Spleen (tissue), 13 donors: ENCODE measurements at places on chromosomes 2 and 18. TPM values are rescaled to one million over a fixed set of nuclear protein-coding genes. Genes with fewer than 3 reads are reported as not detected.
A peak's percentile ranks its signal among the peaks of the same experiment; 100 is the strongest.

GRCh38 chr18:25144820-25145219 is 207.1 kb downstream of the ZNF521 start:
- no peak for DNase-seq

DNA sequence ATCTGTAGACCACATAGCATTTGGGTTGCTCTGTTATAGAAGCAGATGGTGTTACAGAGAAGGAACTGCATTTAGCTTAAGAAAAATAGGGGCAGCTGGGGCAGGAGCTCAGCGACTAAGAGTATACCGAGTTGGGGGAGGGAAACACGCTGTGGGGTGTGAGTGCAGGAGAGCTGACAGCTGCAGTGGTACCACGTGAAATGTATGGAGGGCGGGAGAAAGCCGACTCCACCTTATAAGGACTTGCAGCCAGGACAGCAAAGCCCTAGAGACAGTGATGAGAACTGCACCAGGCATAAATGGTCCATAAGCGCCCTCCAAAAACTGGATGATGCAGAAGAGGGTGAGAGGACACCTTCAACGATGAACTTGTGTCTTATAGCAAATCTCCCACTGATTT is 237.6 kb downstream of the PRKCE start:
- DNase-seq, result peak; percentile 83

DNA sequence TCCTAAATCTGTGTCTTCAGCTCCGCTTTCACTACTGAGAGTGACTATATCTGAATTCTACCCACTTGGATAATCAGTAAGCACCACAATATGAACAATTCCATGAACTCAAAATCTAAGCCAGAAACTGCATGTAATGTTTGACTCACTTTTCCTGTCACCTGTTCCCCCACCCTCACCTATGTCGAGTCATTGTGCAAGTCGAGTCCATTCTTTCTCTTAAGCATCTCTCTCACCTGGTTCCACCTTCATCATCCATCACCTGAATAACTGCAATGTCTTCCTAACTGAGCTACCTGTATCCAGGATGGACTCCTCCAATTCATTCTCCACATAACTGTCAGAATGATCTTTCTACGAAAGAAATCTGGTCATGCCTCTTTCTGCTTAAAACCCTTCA is 58.2 kb downstream of the PPP1R1C start:
- no peak for DNase-seq

DNA sequence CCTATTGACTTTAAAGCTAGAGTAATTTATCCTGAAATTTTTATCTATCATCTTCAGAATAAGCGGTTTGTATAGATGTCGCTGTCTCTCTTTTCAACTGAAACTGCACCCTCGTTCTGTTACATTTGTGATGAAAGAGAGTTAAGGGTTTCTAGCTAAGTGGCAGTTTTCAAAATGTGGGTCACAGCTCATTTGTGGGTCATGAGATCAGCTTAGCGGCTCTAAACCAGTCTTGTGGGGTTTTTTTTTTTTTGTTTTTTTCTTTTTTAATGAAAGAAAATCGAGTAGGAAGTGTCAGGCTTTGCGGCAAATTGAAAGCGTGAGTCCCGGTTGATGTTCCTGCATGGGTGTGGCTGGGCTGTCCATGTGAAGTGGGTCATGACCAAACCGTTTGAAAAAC is 31.2 kb downstream of the SALL3 start:
- no peak for DNase-seq

DNA sequence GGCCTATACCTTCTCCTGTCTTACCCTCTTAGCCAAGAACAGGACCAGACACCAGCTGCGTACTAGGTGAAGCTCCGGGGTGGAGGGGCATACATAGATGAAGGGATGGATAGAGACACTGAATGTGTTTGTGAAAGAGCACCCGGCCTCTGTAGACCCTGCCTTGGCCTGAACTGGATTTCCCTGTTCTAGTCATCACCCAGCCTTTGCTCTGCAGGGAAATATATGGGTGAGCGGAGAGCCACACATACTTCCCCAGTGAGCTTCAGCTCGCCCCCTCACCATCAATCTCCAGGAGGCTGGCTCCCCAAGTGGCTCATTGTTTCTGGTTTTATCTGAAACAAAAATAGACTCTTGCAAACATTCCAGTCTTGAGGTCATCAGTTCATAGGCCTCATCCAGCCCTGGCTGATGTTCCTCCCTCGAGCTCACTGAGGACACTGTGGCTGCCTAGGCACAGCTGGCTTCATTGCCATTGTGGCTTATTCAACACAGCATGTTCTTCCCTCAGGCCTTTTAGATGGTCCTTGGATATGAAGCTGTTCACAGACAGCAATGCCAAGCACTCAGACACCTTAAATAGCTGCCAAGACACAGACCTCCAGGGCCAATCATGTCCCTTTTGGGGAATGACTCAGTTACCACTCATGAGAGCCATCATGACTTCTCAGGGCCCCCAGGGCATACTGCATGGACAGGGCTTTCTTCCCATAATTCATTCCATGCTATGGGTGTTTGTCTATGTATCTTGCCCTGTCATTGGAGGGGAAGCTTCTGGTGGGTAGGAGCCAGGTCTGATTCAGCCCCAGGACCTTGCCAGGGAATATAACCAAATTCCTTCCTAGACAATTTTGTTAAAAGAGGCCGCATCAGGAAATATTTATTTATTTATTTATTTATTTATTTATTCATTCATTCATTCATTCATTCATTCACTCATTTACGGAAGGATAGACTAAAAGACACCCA is 82.4 kb downstream of the TTC32 start:
- DNase-seq, result no peak

DNA sequence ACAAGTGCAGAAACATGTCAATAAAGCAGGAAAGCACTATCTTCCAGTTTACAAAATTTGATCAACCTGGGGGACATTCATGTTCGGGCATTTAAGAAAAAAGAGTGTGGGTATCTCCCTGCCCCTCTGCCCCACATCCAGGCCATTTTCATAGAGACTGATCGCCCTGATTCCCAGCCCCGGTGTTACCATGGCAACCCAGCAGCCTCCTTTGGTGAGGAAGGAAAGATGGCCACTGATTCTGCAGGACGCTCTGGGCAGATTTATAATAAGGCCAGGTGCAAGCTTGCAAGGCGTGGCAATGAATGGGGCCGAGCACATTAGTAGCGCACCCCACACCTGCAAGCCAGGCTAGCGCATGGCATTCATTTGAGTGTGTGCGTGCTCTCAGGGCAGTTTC is 36.7 kb upstream of the ARL4C start:
- no peak for DNase-seq

GRCh38 chr2:239178954-239179353 is 221.9 kb downstream of the HDAC4 start:
- DNase-seq, result peak; percentile 41

GRCh38 chr2:191581003-191581402 is 96.9 kb upstream of the NABP1 start:
- DNase-seq, result no peak

GRCh38 chr2:174574657-174575056 is 22.9 kb downstream of the WIPF1 start:
- DNase-seq, result no peak

DNA sequence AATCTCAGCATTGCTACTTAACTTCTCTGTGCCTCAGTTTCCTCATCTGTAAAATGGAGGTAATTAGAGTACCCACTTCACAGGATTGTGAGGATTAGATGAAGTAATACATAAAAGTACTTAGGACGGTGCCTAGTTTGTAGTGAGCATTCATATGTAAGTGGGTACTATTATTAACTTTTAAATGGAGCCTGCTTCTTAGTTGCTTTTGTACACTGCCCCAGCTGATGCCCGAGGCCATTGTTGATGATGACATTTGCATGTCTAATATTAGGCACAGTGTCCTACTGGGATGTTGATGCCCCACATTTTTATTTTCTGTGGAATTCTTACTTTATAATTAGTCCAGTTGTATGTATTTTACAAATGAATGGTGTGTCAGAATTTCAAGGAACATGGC is 79.7 kb upstream of the STON1 start:
- DNase-seq, result no peak

GRCh38 chr18:55007602-55008001 is 48.3 kb upstream of the CCDC68 start:
- DNase-seq, result no peak

- peak; percentile 23 for DNase-seq
These were observed 1.9 kb upstream of the ST3GAL5 start for GRCh38 chr2:85890522-85891176.

DNA sequence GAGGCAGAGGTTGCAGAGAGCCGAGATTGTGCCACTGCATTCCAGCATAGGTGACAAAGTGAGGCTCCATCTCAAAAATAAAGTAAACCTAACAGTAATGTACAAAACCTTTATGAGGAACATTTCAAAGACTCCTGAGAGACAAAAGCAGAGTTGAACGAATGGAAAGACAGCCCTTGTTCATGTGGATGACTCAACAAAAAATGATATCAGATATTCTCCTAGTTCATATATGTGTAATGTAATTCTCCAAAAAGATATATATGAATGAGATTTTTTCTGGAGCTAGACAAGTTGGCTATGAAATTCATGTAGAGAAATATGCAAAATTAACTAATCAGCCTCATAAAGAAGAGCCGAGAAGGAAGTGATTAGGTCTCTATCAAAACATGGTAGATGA is 61.7 kb downstream of the KIAA1328 start:
- DNase-seq, result no peak

DNA sequence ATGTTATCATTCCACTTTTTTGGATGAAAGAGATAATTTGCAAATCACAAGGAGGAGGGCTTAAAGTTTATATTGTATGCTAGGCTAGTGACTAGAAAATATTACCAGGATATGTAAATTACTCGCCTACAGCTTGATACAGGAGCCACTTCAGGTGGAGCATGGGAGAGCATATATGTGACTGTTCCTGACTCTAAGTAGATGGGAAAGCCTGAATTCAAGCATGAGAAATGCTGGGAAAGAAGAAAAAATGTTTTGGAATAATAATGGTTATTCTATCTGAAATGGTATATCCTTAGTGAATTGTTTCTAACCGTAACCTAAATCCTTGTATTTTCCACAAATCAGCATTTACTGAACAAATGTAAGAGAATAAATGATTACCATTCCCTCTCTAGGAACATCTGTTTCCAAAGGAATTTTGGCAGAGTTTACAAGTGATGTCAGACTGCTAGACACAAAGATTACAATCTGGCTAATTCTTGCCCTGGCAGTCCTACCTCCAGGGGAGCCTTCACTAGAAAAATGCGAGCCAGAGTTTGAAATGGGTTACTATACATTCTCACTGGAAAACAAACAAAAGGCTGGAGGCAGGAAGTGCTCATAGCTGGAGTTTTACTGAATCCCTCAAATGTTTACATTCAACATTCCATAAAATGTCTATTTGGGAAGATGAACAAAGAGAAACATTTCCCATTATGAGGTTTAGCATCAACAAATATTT is 129.4 kb upstream of the MAPRE2 start:
- no peak for DNase-seq

DNA sequence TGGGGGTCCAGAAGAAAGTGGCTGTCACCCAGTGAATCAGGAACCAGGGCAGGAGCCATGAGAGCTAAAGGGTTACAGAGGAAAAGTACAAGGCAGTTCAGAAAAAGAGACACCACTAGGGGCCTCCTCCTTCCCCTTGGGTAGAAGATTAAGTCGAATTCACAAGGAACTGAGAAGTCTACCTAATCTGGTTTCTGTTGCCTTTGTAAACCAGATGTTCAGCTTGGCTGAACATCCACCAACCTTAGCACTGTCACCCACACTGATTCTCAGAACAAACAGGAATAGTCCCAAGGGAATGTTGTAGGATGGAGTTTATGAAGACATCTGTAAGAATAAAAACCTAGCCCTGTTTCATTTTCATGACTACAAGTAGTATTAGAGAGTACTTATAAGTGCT is 90.4 kb upstream of the NOSTRIN start:
- no peak for DNase-seq

GRCh38 chr2:28895189-28895893 is 874 bp downstream of the WDR43 start:
- DNase-seq, result no peak

- DNase-seq, result peak; percentile 84
These were observed 888 bp upstream of the TWSG1 start for GRCh38 chr18:9333441-9334328.

DNA sequence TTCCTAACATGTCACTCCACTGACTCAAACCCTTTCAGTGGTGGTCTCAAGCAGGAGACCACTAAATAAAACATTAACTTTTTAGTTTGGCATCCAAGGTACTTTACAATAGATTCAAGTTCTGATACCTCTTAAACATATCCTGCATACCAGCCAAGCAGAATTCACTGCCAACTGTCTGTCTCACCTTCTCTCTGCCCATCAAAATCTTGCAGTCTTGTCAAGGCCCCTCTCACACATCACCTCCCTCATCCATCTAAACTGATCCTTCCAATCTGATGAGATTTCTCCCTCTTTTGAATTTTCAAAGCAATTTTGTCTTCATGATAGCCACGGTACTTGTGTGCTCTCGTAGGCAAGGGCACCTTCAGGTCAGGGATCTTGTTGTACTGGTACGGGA is 43.7 kb downstream of the SATB2 start:
- DNase-seq, result no peak

DNA sequence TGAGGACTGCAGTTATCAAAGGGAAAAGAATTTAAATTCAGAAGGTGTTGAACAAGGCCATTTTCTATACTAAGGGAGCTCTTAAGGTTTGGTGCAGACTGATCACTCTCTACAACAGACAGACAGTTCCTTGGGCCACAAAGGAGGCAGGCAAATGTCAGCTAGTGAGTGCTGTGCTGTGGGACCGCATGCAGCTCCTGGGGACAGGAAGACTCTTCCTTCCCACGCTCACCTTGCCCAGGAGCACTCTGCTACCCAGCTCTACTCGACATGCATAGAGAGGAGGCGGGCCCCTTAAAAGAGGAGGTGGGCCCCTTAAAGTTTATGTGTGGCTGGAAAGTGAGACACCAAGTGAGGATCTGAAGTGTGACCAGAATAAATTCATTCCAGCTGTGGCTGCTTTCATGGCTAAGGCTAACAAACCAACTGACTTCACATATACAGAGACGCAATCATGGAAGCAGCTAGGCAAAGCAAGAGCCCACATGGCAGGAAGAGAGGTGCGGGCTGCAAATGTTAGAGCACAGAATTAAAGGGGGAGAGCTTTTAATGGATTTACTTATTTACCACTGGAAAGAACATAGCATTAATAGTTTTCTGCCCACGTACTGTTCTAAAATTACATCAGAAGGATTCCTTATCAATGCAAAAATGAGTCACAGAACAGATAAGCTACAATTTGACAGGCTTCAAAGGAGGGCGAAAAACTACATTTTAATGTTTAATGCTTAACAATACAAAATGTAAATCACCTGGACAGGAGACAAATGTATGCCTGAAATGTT is 101.4 kb upstream of the RNU4ATAC start:
- no peak for DNase-seq

PJVK gene
- total RNA-seq, result 1.5 TPM

SLC23A3 gene
- total RNA-seq, result 5.0 TPM

DNAJC5G gene
- not detected for total RNA-seq

LOXHD1 gene
- 3.6 TPM for total RNA-seq

ARHGAP15 gene
- total RNA-seq, result 219 TPM

ANTXR1 gene
- total RNA-seq, result 21.5 TPM

LANCL1 gene
- total RNA-seq, result 35.6 TPM
